ENCODE measurements at places on chromosomes 4 and X. TPM values are rescaled to one million over a fixed set of nuclear protein-coding genes. Genes with fewer than 3 reads are reported as not detected.

Gene GUCY1B1
- 0.14 TPM for polyA plus RNA-seq

Gene NXF3
- polyA plus RNA-seq, result not detected

Gene GABRG1
- not detected for polyA plus RNA-seq

Gene TMPRSS11E
- polyA plus RNA-seq, result not detected

Gene SATL1
- polyA plus RNA-seq, result 0.03 TPM

Gene EOLA1
- polyA plus RNA-seq, result 16.4 TPM

Gene PPEF2
- polyA plus RNA-seq, result not detected

Gene PDCL2
- polyA plus RNA-seq, result not detected

Gene FAM47A
- polyA plus RNA-seq, result not detected

Gene ADH1B
- polyA plus RNA-seq, result not detected

Gene ZBTB49
- polyA plus RNA-seq, result 1.9 TPM

Gene PAQR3
- polyA plus RNA-seq, result 7.1 TPM

- no peak for DNase-seq
Observed at GRCh38 chrX:63739885-63740284, 45.1 kb downstream of the ARHGEF9 start.

GRCh38 chr4:100875296-100876068 lies 357.7 kb upstream of the EMCN start:
- no peak for DNase-seq

- no peak for DNase-seq
Observed at GRCh38 chr4:81723927-81724587, 252.3 kb upstream of the RASGEF1B start.

DNA sequence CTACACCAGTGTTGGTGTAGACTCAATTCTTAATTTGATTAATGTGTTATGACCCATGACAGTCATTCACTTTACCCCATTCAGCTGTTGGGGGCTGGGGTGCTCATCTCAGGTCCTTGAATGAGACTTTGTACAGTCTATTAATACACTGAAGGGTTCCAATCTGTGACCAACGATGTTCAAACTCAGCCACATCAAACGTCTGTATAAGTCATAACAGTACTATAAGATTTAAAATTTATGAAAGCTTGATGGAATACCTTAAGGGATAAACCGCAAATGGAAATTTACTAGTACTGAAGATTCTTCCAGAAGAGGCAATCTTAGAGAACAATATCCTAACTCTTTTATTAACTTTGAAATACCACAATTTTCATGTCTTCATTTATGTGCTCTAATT lies 33.7 kb downstream of the REST start:
- DNase-seq, result no peak

DNA sequence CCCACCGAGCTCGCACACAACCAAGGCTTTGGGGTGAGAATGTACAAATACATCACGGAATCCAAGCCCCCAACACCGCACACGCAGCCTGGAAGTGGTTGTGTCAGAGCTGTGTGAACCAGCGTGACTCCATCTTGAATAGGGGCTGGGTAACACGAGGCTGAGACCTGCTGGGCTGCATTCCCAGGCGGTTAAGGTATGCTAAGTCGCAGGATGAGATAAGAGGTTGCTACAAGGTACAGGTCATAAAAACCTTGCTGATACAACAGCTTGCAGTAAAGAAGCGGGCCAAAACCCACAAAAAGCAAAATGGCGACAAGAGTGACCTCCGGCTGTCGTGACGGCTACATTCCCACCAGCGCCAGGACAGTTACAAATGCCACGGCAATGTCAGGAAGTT lies 258.4 kb downstream of the DHRSX start:
- no peak for DNase-seq

DNA sequence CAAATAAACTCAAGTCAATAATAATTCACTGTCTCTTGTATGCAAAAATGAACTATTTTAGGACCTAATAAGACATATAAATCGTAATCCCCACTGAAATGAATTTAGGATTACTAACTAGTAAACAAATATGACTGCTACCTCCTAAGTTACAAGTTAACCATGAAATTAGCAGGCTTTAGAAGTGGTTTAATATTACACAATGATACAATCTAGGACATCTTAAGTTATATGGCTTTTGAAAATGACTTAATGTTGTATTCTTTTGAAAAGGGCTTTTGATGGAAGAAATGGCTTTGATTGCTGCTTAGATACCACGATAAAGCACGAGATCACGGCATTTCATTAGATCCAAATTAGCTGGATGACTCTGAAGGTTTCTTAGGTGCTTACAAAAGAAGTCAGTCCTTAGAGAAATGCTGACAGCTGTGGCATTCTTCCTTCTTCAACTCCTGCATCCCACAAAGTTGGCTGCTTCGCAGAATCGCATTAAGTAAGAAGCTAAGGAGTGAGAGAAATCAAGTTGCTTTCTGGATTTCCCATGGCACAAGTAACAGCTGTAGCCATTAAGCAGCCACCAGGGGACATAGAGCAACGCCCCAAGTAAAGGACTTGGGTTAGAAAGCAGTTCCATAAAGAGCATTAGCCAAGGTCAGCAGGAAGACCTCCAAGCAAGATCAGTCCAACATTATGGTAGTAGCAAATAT lies 6.9 kb downstream of the SLC10A7 start:
- DNase-seq, result no peak

DNA sequence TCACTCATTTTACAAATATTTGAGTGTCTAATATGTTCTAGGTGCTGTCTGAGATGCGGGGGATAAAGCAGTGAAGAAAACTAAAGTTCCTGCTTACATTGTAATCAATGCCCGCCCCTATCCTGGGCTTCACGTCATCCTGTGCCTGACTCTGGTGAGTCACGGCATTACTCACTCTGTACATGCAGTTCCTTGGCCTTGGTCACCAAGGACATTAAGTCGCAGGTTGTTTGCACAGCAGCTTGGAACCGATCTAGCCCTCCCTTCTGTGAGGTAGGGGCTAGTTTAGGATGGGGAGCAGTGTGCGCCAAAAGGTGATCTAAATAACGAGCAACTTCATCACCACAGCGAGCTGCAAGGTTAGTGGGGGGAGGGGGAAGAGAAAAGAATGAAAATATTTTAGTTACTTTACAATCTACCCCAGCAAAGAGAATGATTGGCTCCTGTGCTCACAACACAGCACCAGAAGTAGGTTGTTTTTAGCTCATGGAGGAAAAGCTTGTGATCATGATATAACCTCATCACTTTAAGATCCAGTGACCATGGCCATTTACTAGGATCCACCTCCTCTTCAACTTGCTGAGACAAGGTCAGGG lies 48.0 kb upstream of the HDAC8 start:
- peak; percentile 94 for DNase-seq

DNA sequence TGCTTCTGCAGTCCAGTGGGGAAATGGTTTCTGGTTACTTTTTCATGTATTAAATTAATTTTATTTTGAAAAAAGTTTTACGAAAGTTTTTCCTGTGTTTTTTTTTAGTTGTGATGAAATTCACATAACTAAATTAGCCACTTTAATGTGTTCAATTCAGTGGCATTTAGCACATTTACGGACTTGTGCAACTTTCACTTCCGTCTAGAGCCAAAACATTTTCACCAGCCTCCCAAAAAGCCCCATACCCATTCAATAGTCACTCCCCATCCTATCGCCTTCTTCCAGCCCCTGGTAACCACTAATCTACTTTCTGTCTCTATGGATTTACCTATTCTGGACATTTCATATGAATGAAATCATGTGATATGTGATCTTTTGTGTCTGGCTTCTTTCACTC lies 22.8 kb upstream of the TBL1X start:
- DNase-seq, result no peak

DNA sequence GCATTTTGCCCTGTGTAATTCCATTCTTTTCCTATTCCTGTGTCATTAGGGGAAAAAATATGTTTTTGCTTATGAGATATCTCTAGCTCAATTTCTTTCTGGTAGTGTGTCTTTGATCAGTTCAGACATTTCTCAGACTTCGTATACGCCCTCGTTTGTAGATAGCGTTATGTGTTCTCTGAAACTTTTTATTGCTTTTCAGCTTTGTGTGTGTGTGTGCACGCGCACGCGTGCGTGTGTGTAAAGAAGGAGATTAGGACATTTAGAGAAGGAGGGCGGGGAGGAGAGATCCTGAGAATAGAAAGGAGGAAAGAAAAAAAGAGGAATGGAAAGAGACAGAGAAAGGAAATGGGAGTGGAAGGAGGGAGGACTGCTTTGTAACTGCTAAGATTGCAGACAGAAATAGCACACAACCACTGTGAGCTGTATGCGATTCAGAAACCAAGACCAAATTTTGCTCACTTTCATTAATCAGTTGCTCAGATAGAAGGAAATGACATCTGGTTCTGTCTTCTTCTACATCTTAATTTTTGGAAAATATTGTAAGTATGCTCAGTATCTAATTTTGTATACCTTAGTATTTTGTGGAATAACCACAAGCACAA lies at the start of gene RXFP1:
Gene RXFP1 (plus strand): TSS at position 399 of the 605 bp plus-strand sequence. CDS start 95 bp downstream, at position 494.
- DNase-seq, result no peak

DNA sequence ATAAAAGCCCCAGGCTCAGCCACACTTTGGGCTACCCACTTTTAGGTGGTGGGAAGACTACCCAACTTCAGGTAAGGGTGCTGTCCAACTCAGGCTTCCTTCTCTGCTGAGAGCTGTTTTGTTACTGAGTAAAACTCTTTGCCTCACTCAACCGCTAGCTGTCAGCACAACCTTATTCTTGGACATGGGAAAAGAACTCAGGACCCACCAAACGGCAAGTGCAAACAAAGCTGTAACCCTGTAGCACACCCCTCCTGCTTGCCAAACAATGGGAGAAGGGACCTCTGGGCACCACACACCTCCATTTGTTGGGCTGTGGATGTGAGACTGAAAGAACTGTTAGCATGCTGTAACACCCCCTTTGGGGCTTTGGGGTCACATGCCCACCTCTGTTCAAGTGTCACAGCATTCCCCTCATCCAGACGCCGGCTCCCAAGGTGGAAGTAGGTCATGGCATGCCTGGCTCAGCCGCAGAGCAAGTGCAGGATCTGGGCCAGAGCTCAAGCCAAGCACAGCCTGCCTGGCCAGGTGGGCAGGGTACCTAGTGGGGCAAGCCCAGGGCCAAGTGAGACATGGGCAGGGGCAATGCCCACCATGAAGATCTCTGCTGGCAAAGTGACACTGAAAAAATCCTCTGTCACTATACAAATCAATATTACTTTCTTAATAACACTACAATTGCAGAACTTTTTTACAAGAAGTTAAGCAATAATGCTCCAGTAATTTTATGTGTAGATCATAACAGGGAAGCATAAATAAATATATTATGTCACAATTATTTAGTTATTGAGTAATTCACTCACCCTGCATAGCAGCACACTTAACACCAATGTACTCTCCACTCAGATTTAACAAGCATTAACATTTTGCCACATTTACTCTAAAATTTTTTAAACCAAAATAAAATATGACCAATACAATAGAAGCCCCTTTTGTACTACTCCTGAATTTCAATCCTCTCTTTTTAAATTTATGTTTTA lies 107.2 kb downstream of the TBCK start:
- no peak for DNase-seq

GRCh38 chr4:101818362-101818761 lies 27.8 kb downstream of the BANK1 start:
- DNase-seq, result no peak

GRCh38 chr4:185841451-185841850 lies 29.5 kb upstream of the SORBS2 start:
- no peak for DNase-seq

DNA sequence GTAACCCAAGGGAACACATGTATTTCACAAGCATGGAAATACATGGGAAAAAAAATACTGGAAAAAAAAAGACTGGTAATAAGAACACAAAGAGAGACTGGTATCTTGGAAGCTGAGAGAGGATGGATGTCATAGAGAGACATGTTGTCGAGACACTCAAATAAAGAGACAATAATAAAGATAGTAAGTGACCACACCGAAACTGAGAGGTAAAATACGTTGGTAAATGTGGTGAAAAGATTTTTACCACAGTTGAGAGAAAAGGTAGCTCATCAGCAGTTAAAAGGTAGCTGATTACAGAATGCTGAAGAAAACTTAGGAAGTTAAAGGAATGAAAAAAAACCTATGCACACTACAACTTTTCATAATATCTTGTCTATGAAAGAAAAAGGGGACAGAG lies 81.1 kb downstream of the ARAP2 start:
- DNase-seq, result no peak

DNA sequence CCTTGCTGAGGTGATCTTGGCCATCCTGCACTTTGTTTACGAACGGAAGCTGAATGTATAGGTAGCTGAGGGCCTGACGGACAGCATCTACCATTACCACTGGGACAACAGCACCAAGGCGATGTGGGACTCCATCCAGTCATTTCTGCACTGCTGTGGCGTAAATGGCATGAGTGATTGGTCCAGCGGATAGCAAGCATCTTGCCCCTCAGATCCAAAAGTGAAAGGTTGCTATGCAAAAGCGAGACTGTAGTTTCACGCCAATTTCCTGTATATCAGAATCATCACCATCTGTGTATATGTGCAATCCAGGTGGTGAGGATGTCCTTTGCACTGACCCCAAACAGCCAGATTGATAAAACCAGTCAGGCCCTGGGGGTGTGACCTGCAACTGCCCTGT lies 4.2 kb upstream of the PYURF start:
- DNase-seq, result no peak

GRCh38 chr4:26746802-26747213 lies 113.8 kb upstream of the STIM2 start:
- no peak for DNase-seq

GRCh38 chr4:161540265-161540664 lies 623.5 kb downstream of the FSTL5 start:
- no peak for DNase-seq

- no peak for DNase-seq
Observed at GRCh38 chr4:180811556-180811955, 1431.6 kb upstream of the TENM3 start.

DNA sequence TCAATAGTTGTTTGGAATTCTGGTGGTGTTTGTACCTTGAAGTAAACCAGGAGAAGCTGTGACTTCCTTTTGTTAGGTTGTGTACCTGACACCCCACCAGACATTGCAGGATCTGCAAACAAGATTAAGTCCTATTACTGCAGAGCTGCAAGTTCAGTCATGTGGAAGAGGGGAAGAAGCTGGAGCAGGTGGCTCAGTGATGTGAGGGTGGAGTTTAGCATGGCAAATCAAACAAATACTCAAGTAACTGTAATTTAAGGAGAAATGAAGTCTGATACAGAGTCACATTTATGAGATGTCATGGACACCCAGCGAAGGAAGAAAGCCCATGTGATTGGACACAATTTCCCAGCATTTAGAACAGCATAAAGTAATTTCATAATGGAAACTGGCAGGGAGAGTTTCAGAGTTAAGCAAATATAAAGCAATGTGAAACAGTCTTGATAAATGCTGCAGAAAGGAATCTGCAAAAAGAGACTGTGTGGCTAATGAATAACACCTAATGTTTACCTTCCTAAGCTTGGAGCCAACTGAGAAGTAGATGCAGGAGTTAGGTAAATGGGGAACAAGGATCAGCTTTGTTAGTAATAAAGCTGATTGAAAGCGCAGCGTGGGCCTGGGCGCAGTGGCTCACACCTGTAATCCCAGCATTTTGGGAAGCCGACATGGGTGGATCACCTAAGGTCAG lies 249.1 kb downstream of the GBA3 start:
- no peak for DNase-seq

DNA sequence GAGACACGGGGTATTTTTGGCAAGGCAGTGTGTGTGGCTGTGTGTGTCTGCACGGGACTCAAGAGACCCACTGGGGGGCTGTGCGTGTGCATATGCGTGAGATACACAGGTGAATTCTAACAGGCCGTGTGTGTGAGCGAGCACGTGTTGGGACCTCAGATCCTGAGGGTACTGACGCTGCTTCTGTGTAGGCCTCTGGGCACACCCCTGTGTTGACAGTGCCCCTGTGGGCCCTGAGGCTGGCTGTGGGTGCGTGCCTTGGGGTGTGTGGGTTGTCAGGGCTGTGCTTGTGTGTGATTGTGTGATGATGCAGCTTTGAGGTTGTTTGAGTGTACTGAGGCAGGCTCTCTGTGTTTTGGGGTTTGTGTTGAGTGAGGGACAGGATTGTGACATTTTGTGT lies 13.9 kb downstream of the FOXP3 start:
- no peak for DNase-seq

GRCh38 chr4:48247142-48247877 lies 22.3 kb downstream of the TEC start:
- DNase-seq, result no peak
